GM19239 (cell line): ENCODE measurements at places on chromosomes 6 and 20.

GRCh38 chr6:76247527-76247926, 175.1 kb upstream of the IMPG1 start:
- DNase-seq, result no peak

- no peak for DNase-seq
Measured at GRCh38 chr20:58567437-58567836, 52.2 kb upstream of the APCDD1L start.

DNA sequence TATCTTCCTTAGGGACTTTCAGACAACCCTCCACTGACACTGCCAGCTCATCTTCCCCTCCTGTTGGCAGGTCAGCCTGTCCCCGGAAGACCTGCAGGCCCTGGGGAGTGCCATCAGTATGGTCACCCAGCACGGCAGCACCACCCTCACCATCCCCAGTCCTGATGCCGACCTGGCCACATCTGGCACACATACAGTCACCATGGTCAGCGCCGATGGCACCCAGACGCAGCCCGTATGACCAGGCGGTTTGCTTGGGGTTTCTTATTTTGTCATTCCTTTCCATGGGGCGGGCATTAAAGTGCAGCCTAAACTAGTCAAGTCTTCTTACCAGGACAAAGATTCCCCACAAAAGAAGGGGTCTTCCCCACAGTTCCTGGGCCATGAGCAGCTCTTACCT, 3.9 kb upstream of the DEF6 start:
- DNase-seq, result no peak

DNA sequence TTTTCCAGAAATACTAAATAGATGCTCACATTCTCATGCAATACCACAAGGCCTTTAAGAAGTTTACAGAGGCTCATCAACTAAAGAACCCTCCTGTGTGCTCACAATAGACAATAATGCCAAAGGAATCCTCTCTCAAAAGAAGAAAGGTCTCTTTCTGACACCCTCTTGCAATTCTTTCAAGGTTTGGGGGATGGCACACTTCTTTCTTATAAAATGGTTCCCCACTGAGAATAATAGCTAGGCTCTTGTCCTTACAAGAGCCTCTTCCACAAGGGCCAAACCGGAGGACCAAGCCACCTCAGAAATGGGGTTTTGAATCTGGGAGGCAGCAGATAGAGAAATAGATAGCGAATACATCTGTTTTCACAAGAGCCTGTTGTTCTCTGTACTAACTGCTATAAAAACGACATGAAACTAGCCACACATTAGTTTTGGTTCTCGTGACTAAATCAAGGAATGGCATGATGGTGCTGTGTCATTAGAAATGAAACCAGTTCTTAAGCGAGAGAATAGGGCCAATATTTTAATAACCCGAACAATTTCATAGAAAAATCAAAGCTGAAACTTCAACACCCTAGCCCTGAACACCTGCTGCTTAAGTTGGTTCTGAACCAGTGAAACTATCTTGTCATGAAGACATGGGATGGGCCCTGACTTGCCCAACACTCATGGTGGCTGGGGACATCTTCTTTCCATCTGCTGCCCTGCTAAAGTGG, 81.1 kb downstream of the PRDM1 start:
- DNase-seq, result no peak

DNA sequence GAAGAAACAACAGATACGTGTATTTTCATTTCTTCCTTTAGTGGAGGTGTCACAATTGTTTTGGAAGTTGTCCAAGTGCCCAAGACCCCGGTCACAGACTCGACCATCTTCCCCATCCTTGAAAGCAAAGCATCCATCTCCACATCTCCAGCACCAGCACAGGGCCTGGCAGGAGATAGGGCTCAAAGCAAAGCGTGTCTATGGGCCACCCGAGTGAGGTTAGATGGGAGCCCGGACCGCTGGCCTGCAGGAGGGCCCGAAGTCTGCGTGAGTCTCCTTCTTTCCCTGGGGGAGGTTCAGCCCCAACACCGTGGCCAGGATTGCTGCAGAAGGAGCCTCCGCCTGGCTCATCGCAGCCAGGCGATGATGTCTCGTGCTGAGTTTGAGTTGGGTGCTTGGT, 83.5 kb upstream of the SULF2 start:
- DNase-seq, result no peak

- DNase-seq, result no peak
Measured at GRCh38 chr6:28315628-28316027, 20.3 kb downstream of the ZSCAN31 start.

DNA sequence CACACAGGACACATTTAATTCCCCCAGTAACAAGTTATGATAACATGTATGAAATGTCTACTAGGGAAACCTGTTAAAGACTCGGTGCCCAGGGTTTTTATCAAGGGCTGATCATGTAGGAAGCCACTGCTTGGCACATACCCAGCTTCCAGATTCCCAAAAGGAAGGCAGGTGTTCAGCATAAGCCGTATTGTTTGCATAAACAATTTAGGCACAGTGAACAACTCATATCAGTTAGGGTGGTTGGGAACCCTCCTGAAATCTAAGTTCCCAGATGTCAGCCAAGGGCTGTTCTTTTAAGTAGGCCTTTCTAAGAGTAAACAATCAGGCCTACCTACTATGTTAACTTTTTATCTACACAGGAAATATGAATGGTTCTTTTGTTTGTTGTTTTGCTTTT, 74.1 kb downstream of the ASXL1 start:
- DNase-seq, result no peak

DNA sequence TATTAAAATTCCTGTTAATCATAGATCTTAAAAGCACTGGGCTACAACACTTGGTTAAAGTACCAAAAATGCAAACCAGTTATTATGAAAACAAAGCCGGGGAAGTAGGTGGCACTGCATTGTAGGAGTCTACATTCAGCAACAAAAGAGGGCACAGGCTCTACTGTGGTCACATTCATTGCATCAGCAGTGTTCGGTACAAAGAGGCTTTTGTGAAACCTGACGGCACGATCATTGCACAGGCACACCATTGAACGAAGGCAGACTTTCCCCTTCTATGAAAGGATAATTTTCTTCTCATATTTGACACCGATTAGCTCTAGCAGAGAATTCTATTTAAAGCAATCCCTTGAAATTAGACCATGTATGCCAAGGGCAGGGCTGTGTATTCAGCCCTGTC, 44.6 kb upstream of the AGPAT4 start:
- no peak for DNase-seq

DNA sequence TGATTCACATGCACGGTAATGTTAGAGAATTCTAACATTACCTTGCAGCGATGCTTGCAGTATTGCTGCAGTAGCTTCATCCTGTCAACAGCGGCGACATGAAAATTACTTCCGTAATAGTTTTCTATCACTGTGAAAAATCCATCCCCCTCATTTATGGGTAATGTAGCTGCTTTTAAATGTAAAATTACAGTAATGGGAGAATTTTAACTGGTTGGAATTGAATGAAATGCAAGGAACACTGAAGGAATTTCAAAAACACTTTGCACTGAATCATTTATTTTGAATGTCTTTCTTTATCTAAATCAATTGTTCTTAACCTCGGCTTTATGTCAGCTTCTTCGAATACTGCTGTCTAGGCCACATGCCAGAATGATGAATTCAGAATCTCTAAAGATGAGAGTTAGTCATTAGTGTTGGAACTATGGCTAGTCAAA, 102.4 kb upstream of the HIVEP1 start:
- DNase-seq, result no peak

GRCh38 chr6:20365456-20365855, 36.2 kb upstream of the E2F3 start:
- DNase-seq, result no peak

DNA sequence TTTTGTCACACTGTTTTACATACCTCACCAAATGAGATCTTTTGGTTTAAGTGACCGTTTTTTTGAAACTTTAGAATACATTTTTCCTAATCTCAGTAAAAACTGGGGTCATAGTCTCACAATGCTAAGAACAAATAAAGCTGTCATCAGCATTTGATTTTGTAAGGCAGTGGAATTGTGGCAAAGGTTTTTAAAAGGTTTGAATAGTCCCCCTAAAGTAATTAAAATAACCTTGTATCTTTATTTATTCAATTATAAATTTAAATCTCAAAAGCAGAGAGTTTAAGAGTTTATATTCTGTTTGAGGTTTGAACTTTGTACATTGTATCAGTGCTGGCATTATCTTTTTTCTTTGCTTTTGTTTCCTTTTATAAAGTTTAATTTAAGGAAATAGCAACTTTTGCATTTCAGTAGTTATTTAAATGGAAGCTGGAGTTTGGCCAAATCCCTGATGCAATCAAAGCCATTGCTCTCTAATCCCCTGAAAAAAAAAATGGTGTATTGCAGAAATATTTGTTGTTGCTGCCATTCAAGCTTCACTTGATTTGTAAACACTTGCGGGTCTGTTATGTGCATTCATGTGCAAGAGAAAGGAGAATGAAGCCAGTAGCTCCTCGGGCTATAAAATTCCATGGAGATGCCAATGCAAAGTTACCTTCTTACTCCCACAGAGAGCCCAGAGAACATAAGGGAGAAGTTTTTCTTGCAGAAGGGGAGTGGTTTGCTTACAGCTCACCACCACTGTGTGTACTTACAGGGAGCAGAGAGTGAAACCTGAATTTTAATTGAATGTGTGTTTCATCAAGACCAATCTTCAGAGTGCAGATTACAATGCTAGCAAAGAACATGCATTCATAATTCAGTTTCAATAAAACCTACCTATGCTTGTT, 391.8 kb downstream of the ARHGAP18 start:
- DNase-seq, result no peak

GRCh38 chr6:53439556-53439955, 90.8 kb upstream of the ELOVL5 start:
- no peak for DNase-seq

DNA sequence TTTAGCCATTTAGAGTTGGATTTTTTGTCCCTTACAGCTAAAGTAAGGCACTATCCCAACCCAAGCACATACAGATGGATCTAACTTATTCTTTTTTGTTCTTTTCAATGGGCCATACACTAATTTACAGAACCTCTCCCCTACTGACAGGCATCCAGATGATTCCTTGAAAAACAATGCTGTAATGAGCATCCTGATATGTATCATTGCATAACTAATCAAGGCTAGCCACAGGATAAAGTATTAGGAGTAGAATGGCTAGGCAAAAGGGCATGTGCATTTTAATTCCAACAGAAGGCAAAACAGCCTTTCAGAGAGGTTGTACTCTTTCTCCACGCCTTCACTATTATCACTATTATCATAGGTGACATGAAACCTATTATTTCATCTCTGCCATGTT, 54.1 kb downstream of the ELOVL5 start:
- DNase-seq, result no peak

DNA sequence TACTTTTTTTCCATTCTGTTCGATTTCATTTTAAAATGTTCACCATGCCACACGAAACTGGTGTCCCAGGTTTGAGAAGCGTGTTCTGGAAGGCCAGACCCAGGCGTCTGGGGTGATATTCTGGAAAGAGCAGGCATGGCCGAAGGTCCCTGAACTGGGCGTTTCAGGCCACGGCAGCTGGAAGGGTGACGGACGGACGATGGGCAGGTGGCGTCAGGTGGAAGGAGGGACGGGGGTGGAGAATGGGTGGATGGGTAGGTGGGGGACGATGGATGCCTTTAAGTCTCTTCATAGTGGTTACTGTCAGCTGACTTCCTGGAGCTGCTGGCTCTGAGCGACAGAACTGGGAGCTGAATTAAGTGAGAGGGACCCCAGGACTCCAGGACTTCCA, 44.6 kb downstream of the CDH4 start:
- DNase-seq, result no peak

DNA sequence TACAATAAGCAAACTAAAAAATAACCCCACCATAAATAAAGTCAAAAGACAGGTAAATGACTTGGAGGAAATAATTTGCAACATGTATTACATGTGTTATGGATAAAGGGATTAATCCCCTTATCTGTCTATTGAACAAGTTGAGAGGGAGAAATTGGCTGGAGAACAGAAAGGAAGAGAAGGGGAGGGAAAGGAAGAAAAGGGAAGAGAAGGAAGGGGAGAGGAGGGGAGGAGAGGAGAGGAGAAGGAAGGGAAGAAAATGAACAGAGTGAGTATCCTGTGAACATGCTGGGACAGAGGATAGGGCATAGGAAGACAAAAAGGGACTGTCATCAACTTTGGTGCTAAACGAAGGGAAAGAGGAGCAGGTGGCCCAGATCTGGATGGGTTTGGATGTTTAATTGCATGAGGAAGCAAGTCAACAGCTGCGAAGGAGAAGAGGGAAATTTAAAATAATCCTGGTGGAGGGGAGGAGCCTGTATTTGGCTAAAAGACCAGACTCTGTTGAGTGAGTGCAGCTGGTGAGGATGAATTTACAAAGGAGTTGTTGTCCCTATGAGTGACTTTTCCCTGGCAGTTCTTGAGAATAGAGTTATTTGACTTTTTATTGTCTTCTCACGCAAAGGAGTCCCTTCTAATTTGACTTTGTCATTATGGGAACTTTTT, 14.2 kb upstream of the SHLD1 start:
- DNase-seq, result no peak

- no peak for DNase-seq
Measured at GRCh38 chr6:125791820-125792165, 1.0 kb downstream of the NCOA7 start.

GRCh38 chr6:22145823-22146677, 150.8 kb downstream of the PRL start:
- no peak for DNase-seq

DNA sequence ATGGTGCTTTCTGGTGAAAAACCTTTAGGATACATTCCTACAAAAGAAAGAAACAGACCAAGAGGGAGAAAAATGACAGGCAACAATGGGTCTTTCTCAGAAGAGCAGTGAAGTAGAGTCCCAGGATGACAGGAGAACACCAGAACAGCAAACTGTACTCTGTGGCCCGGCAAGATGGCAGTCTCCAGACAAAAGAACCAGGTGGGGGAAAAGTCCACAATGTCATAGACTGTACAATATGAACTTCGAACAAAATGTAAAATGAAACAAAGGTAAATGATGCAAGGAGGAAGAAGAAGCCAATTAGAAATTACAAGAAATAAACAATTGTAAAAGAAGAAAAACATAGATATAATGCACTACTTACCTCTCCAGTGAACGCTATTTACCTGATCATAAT, 23.2 kb upstream of the HSF2 start:
- no peak for DNase-seq

DNA sequence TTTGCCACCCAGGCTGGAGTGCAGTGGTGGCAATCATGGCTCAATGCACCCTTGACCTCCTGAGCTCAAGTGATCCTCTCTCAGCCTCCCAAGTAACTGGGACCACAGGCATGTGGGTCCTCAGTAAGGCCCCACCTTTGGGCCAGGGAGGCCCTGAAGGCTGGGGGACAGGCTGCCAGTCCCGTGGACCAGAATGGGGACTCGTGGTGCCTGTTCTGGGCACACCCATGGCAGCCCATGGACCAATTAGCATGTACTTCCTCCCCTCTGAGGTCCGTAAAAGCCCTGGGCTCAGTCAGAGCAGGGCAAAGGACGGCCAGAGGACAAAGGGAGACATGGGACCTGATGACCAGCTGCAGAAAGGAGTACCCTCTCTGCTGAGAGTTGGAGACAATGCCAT, 1590.8 kb downstream of the KHDRBS2 start:
- no peak for DNase-seq

DNA sequence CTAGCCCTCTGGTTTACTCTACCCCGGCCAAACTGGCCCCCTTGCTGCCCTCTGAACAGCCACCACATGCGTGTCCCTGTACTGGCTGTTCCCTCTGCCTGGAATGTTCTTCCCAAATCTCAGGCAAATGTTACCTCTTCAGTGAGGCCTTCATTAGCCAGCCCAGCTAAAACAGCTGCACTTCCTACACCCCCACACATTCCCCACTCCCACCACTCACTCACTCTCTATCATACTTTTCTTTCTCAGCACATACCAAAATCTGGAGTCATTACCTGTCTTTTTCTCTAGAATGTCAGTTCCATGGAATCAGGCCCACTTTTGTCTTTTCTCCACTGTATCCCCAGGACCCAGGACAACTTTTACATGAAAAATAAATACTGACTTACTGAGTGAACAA, 401.2 kb upstream of the SULF2 start:
- no peak for DNase-seq

GRCh38 chr6:98041921-98042320, 758.9 kb upstream of the MMS22L start:
- DNase-seq, result no peak
